Fibroblast of upper back skin (primary cell): ENCODE measurements at places on chromosomes 13 and 19.

GRCh38 chr19:10419646-10420443, 493 bp upstream of the PDE4A start:
- peak; percentile 70 for DNase-seq

DNA sequence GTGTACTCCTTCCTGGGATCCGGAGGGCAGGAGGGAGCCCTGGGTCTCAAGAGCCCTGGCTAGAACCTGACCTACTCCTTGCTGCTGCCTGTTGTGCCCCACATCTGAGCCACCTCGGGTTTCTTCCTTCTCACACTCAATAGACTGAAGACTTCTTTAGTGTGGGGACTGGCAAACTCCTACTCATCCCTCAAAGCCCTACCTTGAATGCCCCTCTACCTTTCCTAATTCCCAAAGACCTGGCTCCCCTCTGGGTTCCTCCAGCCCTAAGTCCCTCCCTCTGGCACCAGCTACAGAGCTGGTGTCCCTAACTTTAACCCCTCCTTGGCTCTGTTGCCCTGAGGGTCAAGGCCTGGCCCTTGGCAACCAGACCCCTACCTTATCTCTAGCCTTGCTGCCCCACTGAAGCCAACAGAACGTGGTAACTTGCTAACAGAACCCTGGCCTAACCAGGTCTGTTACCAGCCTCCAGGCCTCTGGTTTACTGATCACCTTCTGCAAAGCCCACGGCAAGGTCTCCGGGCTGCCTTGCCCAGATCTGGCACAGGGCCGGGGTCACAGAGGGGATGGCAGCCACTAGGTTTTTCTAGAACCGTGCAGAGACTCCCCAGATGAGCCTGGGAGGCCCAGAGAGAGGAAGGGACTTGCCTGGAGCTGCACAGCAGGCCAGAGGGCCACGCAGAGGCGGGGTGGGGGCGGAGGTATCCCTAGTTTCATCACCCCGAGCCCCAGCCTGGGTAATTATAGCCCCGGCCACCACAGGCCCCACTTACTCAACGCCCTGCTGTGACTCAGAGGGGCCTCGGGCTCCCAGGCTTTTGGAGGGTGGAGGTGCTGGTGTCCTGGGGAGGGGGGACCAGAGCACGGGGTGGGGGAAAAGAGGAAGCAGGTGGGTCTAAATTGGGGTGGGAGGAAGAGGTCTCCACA, 15.3 kb downstream of the ZBTB7A start:
- DNase-seq, result peak; percentile 16

DNA sequence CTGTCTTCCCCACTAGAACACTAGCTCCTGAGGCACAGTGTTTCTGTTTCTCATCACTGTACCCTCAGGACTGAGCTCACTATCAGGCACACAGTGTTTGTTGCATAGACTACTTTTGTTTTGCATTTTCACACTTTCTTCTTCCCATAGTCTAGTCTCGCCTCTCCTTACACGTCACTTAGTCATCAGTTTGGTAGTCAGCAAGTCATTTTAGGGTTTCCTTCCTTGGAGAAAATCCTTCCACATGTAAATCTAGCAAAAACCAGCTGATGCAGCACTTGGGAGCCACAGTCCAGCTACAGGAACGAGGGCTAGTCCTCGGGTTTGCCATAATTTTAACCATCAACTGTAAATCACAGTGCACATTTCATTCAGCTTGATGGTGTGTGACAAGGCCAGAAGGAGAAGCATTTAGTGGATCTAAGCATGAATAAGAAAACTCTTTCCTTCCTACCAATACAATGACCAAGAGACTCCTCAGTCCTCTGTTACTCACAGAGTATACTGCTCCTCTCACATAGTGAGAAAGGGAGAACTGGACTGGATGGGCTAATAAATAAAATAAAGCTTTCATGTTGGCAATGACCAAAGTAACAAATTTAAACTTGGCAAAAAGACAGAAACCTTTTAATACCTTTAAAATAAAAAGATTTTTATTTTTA, 221.0 kb downstream of the KLF12 start:
- DNase-seq, result peak; percentile 67

- no peak for DNase-seq
Observed at GRCh38 chr13:51113186-51113881, 2.3 kb upstream of the C13orf42 start.

- DNase-seq, result peak; percentile 4
Observed at GRCh38 chr13:60229708-60230272, 66.1 kb upstream of the DIAPH3 start.

DNA sequence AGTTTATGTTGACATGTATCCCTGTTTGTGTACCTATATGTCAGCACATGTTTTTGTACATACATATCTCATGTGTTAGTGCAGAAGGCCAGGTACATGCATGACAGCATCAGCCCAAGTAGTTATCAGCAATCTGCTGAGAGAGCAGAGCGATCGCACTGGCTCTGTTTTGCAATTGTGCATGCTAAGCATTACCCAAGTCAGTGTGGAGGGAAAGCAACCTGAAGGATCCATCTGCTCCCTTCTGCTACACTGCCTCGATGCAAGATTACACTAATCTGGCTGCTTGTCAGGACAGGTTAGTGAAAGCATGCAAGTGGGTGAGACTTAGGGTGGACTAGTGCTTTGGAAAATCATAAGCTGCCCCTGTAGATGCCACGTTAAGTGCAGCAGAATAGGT, 211.8 kb downstream of the PCCA start:
- no peak for DNase-seq

DNA sequence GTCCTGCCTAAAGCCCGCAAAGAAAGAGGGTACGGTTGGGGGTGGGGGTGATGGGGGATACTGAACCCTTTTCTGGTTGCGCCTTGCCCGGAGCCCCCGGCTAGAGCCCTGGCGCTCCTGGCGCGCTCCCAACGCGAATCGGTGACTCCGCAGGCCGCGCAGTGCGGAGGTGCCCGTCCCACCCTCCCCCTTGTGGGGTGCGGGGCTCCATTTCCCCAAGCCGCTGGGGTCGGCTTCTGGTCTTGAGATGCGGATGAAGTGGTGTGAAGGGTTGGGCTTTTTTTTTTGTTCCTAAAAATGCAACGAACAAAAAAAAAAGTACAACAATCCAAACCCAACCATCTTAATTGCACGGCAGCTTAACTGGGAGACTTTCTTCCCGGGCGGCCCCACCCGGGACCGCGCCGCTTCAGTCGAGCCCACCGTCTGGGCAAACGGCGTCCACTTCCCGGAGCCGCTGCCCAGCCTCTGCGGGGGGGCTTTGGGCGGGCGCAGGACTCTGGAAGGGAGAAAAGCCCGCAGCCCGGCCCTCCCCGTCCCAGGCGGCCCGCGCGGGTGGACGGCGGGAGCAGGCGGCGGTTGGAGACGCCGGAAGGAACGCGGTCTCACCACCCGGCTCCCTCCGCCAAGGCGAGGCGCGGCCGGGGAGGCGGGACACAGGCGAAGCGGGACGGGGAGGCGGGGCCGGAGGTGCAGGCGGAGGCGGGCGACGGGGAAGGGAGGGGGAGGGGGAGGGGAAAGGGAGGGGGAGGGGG, 504 bp upstream of the TRIM13 start:
- DNase-seq, result peak; percentile 94

- DNase-seq, result no peak
Observed at GRCh38 chr13:113905018-113905417, 41.1 kb upstream of the GAS6 start.

GRCh38 chr19:29491995-29492577, 33.7 kb upstream of the VSTM2B start:
- no peak for DNase-seq

DNA sequence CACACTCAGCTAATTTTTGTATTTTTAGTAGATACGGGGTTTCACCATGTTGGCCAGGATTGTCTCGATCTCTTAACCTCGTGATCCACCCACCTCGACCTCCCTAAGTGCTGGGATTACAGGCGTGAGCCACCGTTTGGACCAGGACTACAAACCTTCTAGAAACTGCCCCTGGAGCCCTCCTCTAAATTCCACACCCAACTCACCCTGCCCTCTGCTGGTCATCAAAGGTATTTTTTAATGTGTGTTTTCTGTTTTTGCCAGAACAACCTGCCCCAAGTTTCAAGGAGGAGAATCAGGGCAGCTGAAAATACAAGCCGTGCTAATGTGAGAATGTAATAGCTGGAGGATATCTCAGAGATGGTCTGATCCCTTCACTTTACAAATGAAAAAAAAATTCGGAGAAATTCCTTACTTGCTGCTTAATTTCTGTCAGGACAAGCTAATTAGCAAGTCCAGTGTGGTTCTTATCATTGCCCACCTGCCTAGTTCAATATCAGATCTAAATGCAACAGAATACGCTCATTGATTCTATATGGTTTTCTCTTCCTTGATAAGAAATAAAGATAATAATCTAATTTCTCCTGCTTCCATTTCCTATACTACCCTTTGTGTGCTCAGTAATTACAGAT, 4.1 kb downstream of the ATP8A2 start:
- peak; percentile 29 for DNase-seq

- no peak for DNase-seq
Observed at GRCh38 chr13:110985541-110985940, 70.7 kb upstream of the ANKRD10 start.

DNA sequence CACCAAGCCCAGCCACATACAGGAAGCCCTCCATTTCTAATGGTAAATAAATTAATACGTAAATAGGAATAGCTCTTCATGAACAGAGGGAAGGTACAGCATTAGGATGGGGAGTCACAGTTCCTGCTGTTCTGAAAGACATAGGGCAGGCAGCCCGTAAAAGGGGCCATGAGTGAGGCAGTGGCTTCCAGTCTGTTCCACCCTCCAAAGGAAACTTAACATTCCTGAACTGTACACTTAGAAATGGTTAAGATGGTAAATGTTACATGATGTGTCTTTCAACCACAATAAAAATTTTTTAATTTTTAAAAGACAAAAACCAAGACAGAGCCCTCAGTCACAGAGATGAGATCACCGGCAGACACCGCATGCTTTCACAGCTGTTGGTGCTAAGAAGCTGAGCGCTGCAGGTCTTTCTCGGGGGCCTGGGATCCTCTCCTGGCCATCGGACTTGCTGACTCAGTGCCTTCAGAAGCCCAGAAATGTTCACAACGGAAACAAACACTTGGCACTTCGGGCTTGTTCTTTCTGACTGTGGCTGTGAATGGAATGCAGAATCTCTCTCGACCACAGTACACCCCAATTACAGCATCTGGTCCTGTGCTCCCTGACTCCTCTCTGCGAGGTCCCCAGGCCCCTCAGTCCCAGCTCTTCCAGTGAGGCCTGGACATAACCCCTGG, 36.4 kb downstream of the EPS15L1 start:
- peak; percentile 99 for DNase-seq

DNA sequence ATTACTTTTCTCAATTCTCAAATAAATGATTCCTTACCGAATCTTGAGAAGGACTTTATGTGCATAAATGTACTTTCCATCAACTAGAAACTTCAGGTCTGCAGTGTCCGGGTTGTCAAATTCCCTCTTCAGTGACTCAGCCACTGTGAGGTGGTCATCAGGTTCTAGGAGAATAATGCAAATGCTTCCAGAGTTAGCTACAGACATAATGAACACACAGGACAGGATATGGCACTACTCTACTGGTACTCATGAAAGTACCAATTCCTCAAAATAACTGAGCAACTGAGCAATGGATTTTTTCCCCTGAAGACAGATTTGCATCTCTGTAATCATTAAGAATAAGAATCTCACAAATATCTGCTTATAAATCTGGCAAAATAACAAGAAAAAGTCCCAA, 31.2 kb downstream of the RCBTB2 start:
- DNase-seq, result no peak

DNA sequence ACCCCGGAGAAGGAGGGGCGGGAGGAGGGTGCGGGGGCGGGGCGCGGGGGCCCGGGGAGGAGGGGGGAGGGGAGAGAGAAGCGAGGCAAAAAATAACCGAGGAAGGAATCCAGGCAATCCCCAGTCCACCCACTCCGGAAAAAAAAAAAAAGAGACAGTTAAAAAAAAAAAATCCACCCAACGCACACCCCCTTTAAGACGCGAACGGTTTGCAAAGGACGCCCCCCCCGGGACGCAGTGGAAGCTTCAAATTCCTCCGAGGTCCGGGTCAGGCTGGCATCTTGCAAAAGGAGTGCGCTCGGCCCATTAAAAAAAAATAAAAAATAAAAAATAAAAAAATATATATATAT, at the start of gene CACNA1A:
TSS of gene CACNA1A (minus strand) at position 9 of the 350 bp plus-strand sequence. CDS start 255 bp downstream, outside the sequence.
- peak; percentile 31 for DNase-seq

GRCh38 chr13:42832341-42833096, 51.1 kb downstream of the FAM216B start:
- DNase-seq, result peak; percentile 99

DNA sequence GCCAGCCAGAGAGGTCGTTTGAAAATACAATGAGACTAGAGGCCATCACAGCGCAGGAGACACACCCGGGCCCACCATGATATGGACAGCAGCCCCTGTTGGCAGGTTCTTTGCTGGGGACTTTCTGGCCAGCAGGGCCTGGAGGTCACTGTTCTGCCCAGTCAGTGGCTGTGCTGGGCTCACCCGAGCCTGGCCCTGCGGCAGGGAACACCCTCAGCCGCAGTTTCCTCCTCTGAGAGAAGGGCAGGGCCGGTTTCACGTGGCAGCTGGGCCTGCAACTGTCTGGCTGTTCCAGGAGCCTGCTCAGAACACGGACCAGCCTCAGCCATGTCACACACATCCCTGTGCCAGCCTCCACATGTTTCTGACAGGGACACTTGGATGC, 39.4 kb downstream of the ADPRHL1 start:
- no peak for DNase-seq

DNA sequence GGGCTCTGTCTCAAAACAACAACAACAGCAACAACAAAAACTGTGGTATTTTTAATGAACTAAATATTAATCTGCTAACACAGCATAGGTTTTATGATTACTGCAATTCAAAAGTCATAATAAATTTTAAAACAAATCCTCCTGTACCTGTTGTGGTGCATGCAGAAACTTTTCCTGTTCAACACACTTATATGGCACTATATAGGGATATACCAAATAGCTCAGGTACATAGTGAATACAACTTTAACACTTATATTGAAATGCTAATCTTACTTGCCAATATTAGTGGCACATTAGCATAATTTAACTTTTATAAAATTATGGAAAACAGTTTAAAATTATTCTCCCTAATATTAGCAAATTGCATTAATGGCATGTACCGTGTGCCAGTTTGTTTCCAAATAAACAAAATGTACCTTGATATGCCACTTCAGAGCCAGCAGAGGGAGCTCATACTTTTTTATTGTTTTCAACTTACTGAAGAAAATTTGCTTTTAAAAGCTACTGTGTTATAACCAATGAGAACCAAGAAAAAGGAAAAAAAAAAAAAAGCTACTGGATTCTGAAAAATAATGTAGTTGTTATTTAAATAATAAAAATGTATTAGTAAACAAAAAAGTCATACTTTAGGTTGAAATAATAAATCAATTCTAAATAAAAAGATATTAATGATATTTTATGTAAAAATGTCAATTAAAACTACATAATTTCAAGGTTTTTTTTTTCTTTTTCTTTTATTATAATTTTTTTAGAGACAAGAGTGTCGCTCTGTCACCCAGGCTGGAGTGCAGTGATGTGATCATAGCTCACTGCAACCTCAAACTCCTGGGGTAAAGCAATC, 18.0 kb upstream of the RBM26 start:
- peak; percentile 45 for DNase-seq

GRCh38 chr13:98900442-98900841, 77.4 kb downstream of the DOCK9 start:
- DNase-seq, result peak; percentile 61
